Activated CD4-positive, alpha-beta T cell treated with anti-CD3 and anti-CD28 coated beads, Interleukin-2, amount 50 U/mL, for 48 hours (primary cell): ENCODE measurements at places on chromosomes 7 and 10.

GRCh38 chr10:98323221-98324164 is 55.5 kb upstream of the LOXL4 start:
- no peak for DNase-seq

DNA sequence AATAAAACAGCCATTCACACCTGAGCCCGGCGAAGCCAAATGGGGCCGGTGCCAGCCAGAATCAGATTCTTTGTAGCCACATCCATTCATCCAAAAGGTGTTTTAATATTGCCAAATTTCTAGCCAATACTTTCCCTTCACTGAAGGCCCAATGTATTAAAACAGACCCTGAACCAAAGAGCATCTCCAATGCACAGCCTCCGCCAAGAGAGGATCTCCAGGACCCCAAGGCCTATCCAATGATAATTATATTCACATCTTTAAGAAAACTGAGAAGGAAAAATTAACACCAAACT is 12.2 kb downstream of the EBF3 start:
- DNase-seq = no peak

DNA sequence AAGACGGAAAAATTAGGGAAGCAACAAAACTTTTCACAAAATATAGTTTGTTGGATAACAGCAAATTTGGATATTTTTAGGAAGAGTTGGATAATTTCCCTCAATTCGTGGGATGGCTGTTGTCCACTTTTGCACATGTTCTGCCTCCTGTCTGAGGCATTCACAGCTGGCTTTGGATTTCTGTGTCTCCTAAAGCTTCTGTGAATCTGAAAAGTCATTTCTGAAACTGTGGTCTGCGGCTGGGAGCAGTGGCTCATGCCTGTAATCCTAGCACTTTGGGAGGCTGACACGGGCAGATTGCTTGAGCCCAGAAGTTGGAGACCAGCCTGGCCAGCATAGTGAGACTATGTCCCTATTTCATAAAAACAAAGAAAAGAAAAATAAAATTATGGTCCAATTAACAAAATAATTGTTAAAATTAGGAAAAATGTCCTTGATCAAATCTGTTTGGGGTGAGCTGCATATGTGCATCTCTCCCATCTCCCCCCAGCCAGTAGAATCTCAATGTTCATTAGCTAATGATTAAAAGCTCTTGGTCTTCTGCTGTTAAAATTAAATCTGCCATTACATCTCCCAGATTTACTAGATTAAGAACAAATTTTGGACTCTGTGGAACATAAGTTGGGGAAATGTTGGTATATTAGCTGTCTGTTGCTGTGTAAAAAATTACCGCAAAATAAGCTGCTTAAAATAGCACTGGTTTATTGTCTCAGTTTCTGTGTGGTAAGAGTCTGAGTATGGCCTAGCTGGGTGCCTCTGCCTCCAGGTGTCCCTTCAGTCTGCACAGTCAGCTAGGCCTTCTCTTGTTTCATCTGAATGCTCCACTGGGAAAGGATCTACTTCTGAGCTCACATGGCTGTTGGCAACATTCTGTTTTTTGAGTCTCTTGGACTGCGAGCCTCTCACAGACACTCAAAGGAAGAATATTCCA is 332.0 kb upstream of the FZD1 start:
- DNase-seq = no peak

DNA sequence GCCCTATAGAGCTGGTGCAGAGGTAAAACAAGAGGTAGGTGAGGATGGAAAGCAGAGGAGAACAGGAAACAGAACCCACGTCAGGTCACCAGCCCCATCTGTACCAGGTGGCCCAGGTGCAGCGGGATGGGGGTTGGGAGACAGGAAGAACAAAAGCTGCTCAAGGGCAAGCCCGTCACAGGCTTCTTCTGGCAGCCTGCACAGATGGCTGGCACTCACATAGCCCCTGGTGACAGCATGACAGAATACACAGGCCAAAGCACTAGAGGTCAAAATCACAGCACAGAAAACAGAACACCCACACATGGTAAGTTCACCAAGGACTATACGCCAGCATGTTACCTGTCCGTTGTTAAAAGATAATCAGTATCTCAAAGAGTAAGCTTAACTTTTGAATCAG is 126.8 kb downstream of the GALNT11 start:
- no peak for DNase-seq

GRCh38 chr7:132090444-132090843 is 485.8 kb downstream of the PLXNA4 start:
- DNase-seq = no peak
